Activated B cell treated with CpG ODN at 0.5 μM for 24 hours (primary cell): ENCODE measurements at places on chromosomes 2 and 18.

DNA sequence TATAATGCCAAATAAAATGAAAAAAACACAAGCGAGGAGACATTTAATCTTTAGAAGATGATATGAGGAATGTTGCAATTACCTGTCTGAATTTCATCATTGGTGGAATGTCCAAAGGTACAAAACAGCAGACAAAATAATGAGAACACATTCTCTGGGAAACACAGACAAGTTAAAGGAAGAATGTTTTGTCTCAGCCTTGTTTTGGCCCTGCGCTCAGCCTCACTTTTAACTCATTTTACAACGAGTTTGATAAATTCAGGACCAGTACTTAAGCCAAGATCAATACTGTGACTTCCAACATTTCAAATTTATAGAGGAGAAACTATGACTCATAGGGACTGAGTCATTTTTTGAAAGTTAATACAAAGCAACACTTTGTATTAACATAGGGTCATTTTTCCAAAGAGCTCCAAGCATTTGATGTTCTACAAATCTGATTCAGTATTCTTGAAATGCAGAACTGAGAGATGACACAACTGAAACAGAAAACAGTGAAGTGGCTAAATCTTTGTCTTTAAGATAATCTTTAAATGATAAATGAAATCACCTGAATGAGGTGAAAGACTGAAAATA, 833.2 kb upstream of the CHAC2 start:
- DNase-seq = no peak

DNA sequence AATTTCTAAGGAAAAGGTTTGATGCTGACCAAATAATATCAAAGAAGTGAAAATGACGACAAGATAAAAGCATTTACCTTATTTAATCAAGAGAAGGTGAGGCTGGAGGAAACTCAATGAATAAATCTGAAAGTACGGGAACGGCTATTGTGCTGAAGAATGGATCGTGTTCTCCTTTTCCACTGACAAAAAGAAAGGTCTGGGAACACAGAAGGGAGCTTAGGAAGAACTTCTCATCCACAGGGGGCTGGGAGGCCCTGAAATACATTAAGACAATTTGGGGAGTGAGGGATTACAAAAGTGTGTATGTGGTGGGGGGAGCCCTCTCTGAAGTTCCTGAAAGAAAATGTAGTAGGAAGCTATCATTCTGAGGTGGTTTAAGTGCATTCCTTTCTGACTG, 582.3 kb downstream of the SLC4A3 start:
- no peak for DNase-seq

GRCh38 chr2:52964916-52965530, 802.6 kb upstream of the CHAC2 start:
- no peak for DNase-seq

- no peak for DNase-seq
Measured at GRCh38 chr2:196291873-196292800, 120.8 kb upstream of the STK17B start.

DNA sequence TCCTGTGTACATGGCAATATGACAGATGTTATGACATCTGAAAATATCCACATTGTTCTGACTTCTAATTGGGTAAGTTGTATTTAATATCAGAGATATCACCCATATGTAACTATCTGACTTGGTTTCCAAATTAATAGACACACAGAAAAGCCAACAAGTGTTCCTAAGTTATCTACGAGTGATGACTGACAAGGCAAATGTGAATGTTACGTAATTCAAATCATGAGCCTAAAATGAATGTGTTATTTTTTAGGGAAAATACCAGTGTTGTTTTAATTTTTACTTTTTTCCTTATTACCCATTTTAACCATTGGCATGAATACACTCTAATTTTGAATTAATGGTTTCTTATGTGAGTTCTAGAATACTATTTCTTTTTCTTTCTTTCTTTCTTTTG, 15.8 kb upstream of the PNO1 start:
- DNase-seq = no peak

GRCh38 chr2:108271691-108272253, 16.9 kb upstream of the SULT1C2 start:
- no peak for DNase-seq

GRCh38 chr18:79923896-79924585, 27.4 kb downstream of the SLC66A2 start:
- no peak for DNase-seq

- no peak for DNase-seq
Measured at GRCh38 chr2:69238449-69239031, 148.5 kb downstream of the GFPT1 start.

- no peak for DNase-seq
Measured at GRCh38 chr2:43184339-43184895, 42.0 kb downstream of the ZFP36L2 start.

GRCh38 chr2:118442996-118443553, 354.8 kb downstream of the INSIG2 start:
- DNase-seq = no peak
